MG63 (cell line): ENCODE measurements at places on chromosomes 6 and 20. TPM values are rescaled to one million over a fixed set of nuclear protein-coding genes. Genes with fewer than 3 reads are reported as not detected.

Gene ARHGAP18
- 31.7 and 37.9 TPM in 2 replicates for total RNA-seq

Gene F13A1
- total RNA-seq: not detected in 2 replicates

Gene GFOD1
- total RNA-seq: 0.72 and 1.3 TPM in 2 replicates

Gene GPRC6A
- total RNA-seq: not detected in 2 replicates

Gene SNAP25
- not detected in 2 replicates for total RNA-seq

Gene ANGPT4
- not detected in 2 replicates for total RNA-seq

Gene GNRH2
- not detected in 2 replicates for total RNA-seq

Gene ADGRF4
- 0.79 and 2.2 TPM in 2 replicates for total RNA-seq

Gene NKAPL
- total RNA-seq: not detected in 2 replicates

Gene BIRC7
- not detected in 2 replicates for total RNA-seq

- no peak for DNase-seq
These were observed 36.2 kb downstream of the THEMIS start for GRCh38 chr6:127864701-127865100.

DNA sequence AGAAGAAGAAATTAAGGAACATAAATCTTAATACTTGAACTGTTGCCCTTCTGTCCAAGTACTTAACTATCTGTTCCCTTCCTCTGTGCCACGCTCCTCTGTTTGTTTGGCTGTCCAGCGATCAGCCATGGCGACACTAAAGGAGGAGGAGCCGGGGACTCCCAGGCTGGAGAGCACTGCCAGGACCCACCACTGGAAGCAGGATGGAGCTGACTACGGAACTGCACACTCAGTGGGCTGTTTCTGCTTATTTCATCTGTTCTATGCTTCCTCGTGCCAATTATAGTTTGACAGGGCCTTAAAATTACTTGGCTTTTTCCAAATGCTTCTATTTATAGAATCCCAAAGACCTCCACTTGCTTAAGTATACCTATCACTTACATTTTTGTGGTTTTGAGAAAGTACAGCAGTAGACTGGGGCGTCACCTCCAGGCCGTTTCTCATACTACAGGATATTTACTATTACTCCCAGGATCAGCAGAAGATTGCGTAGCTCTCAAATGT, 17.1 kb downstream of the IRF4 start:
- peak; percentile 52 for DNase-seq

- DNase-seq: no peak
These were observed 55.4 kb upstream of the FOXQ1 start for GRCh38 chr6:1256435-1257008.

DNA sequence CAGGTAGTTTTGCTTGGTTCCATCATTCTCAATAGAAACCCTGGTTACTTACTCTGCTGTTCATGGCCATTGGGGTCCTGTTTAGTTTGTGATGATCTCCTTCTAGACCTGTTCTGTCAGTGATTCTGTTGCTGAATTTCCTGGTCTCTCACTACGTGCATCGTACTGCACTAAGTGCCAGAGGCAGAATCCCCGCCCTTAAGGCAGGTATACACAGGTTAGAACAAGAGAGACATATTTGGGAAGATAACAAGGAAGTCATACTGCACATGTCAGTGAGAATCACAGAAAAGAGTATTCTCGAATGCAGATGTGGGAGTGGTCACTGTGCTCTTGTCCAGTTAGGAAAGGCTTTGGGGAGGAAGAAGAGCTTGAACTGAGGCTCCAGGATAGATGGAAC, 148.1 kb upstream of the MYLIP start:
- DNase-seq: no peak

- DNase-seq: no peak
These were observed 60.2 kb downstream of the PSMG4 start for GRCh38 chr6:3318821-3319540.

GRCh38 chr6:35139924-35140638, 1.1 kb downstream of the TCP11 start:
- peak; percentile 68 for DNase-seq

DNA sequence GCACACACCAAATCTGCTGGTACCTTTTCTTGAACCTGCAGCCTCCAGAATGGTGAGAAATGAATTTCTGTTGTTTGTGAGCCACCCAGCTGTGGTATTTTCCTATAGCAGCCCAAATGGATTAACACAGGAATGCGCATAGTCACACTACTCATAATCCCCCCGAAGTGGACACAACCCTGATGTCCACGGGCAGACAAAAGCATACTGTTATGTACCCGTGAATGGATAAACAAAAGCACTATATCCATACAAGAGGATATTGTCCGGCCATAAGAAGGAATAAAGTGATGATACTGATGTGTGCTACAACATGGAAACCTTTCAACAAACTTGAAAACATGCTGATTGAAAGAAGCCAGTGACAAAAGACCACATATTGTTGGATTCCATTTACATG, 25.1 kb upstream of the RPP40 start:
- no peak for DNase-seq

DNA sequence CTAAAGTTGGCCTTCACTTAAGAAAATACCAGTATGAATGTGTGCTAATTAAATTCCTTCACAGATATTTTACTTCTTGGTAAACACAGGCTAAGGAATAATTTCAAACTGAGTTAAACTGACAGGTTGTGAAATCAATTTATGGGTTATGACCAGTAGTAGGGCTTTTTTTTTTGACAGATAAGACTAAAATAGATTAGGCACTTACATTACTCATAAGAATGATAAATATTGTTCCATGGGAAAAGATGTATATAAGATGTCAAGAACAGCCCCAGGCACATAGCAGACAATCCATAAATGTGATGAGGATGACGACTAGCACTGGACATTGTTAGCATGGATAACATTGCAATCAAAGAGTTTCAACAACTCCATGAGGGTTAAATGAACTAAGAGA, 22.9 kb downstream of the NT5E start:
- DNase-seq: no peak

DNA sequence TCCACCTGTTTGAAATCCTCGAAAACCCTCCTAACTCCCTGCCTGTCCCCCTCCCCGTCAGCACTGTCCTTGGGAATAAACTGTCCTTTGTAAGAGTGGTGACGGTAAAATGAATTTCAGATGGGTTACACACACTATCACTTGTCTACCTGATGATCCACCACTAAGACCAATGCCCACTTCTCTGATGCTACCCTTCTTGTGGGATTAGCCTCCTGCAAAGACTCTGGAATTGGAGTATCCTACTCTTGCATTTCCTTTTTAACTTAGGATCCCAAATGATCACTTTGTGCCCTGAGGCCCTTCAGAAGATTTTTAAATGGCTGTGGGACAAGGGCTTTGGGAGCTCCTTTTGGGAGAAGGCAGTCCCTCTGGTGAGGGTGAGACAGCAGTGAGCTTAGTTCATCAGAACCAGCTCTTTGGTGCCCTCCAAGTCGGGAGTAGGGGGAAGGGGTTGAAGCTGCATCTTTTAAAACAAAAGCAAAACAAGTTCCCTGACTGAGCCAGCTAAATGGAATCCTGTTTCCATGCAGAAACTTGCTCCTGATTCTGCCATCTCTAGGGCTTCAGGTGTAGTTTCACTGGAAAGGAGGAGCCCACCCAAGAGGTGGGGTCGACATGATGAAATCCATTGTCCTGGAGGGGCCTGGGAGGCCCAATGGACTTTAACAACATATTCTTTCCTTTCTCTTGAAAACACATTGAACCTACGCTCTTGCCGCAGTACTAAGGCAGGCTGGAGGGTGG, 86.5 kb downstream of the ASXL1 start:
- DNase-seq: no peak

- no peak for DNase-seq
These were observed 34.7 kb downstream of the RIPOR2 start for GRCh38 chr6:24900917-24901697.

- DNase-seq: no peak
These were observed 2.4 kb downstream of the GTSF1L start for GRCh38 chr20:43724383-43724782.

DNA sequence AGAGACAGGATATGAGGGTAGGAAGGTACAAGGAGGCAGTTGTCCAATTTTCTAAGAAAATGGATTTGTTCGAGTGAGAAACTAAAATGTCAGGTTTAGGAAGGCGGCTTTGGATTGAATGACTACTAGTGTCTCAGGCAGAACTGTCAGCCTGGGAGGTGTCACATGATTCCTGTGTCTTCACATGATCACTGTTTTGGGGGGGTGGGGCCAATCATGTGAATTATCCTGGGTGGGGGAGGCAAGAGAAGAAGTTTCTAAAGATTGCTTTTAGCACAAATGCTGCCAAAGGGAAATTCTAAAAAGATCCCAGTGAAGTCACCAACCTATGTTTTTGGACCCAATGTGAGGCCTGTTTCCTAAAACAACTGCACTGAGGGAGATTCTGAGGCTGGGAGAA, 2.3 kb downstream of the SIRPA start:
- no peak for DNase-seq

GRCh38 chr6:133033263-133033662, 207.9 kb upstream of the EYA4 start:
- DNase-seq: no peak

GRCh38 chr20:61146023-61146422, 106.0 kb upstream of the CDH4 start:
- DNase-seq: no peak

GRCh38 chr6:170292111-170292406, 1.2 kb upstream of the DLL1 start:
- DNase-seq: no peak

- DNase-seq: no peak
These were observed 93.5 kb downstream of the TMEM170B start for GRCh38 chr6:11631008-11631407.

DNA sequence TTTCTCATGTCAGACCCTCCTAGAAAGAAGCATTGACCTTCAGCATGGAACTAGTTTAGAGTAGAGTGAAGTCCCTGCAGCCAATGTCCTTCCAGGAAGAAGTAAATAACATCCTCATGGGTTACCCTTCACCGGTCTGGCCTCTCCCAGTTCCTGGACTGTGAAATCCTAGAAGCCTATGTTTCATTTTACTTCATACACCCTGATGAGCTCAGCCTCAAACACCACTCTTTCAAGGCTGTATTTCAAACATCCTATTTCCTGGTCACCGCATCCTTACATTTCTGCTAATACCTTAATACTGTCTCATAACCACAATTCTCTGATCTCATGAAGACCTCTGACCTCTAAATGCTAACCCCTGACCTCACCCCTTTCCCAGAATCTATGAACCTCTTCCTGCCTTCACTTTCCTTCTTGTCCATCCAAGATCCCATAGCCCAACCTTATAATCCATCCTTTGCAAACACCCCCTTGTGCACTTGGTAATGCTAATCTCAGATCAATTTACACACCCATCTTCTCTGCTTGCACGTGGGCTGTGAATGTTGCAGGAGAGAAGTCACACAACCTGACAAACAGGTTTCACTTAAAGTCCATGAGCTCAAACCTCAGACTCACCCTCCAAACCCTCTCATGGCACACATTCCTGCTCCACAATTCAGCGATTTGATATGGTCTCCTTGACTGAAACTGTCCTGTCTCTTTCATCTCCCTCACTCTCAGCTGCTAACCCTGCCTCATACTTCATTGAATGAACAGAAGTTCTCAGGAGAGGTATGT, 30.2 kb downstream of the SLC2A10 start:
- DNase-seq: no peak

GRCh38 chr6:90097356-90097755, 199.3 kb downstream of the BACH2 start:
- DNase-seq: no peak
